NCI-H526 (cell line): ENCODE measurements at places on chromosomes 3 and 15.

GRCh38 chr3:197494366-197495058 is 61.3 kb downstream of the BDH1 start:
- no peak for DNase-seq

DNA sequence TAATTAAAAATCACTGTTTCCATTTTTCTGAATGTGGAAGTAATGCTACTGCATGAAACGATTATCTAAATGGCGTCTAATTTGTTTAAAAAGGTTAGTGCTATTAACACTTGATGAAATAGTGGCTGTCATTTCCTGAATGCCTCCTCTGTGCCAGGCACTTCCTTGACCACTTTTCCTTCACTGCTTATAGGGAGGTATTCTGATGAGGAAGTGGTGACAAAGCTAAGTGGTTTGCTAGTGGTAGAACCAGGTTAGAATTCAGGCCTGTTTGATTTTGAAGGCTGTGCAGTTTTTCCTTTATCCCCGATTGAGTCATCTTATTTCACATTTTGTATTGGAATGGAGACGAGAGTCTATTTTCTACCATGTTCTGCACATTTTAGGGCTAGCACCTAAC is 119.0 kb downstream of the USP13 start:
- DNase-seq = no peak

DNA sequence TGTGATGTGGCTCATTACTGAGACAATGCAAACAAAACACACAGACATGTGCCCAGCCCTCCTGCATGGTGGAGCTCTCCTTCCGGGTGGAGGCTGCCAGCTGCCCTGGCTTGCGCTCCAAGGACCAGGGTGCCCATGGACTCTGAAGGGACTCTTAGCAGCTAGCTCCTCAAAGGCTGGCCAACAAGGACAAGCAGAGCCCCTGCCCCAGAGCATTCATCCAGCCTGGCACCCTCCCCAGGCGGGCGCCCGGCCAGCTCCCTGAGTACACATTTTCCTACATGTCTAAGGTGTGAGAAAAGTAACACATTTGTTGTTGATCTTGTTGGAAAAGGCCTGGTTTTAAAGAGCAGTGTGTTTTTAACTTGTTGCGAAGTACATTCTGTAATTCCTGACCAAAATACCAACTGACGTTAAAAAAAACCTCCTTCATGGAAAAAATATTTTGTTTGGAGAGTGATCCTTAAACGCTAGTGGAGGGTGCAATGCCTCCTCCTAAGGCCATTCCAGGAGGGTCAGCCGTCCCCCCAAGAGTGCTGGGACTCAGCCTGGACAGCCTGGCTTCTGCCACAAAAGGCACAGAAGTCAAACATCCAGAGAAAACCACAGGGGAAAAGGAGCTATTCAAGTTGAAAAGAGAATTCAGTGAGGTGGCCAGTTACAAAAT is 86.9 kb downstream of the KLF15 start:
- no peak for DNase-seq

GRCh38 chr15:36896949-36897348 is 203.4 kb downstream of the MEIS2 start:
- DNase-seq = no peak

GRCh38 chr3:141394560-141394959 is 26.3 kb downstream of the ZBTB38 start:
- DNase-seq = no peak

DNA sequence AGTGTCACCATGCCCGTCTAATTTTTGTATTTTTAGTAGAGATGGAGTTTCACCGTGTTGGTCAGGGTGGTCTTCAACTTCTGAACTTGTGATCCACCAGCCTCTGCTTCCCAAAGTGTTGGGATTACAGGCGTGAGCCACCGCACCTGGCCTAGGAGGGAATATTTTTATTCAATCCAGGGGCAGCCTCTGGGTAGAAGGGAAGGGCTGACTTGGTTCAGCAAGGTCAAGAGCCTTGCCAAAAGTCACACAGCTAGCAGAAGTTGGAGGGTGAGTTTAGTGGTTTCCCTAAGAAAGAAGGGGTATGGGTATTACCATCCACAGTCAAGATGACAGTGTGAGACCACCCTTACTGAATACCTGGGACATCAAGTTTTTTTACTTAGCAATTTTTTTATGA is 4.9 kb upstream of the AEN start:
- no peak for DNase-seq

GRCh38 chr15:68791431-68792283 is 29.0 kb downstream of the ANP32A start:
- DNase-seq = no peak

GRCh38 chr15:39704689-39705088 is 78.0 kb downstream of the FSIP1 start:
- no peak for DNase-seq

DNA sequence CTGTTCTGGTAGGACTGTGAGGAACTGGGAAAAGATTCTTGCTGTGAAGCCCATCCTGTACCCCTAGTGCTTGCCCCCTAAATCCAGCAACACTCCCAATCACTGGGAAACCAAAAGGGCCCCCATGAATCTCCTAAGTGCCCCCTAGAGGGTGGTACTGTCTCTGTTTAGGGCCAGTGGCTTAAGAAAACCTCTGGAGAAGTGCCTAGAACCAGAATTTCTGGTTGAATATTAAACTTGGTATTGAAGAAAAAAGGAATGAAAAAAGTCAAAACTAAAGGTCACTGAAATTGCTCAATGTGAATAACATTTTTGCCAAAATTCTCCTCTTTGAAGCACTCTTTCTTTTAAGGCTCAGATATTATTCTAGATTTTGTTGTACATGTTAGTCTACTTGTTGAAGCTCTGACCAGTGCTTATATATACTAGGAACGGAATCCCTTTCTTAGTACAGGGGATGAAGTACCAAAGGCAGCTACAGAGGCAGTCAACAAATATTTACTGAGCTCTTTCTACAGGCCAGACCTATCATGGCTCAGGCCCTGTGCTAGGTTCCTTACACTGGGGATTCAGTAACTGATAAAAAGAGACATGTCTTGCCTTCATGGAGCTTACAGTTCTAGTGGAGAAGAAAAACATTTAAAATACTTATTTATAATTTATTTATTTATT is 138.8 kb downstream of the MYLK start:
- DNase-seq = no peak

- no peak for DNase-seq
These were observed 26.9 kb downstream of the MKRN2OS start for GRCh38 chr3:12518261-12519028.

DNA sequence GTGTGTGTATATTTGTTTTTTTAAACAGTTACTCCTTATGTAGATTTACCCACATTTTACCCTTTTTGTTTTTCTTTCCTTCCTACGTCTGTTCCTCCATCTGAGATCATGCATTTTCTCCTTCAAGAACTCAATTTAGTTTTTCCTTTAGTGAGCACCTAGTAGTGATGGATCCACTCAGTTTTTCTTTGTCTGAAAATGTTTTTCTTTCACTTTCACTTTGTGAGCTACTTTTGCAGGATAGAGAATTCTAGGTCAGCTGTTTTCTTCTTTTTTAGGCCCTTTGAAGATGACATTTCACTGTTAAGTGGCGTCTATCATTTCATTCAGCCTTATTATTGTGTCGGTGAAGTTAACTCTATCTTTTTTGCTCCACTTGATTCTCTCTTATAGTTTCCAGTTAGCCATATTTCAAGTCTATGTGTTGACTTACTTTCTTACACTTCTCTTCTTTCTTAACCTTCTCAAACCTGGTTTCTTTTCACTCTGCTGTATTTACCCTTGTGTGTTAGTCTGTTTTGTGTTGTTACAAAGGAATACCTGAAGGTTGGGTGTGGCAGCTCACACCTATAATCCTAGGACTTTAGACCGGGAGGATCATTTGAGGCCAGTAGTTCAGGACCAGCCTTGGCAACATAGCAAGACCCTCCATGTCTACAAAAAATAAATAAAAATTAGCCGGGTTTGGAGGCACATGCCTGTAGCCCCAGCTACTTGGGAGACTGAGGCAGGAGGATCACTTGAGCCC is 55.8 kb downstream of the PRKCI start:
- no peak for DNase-seq

DNA sequence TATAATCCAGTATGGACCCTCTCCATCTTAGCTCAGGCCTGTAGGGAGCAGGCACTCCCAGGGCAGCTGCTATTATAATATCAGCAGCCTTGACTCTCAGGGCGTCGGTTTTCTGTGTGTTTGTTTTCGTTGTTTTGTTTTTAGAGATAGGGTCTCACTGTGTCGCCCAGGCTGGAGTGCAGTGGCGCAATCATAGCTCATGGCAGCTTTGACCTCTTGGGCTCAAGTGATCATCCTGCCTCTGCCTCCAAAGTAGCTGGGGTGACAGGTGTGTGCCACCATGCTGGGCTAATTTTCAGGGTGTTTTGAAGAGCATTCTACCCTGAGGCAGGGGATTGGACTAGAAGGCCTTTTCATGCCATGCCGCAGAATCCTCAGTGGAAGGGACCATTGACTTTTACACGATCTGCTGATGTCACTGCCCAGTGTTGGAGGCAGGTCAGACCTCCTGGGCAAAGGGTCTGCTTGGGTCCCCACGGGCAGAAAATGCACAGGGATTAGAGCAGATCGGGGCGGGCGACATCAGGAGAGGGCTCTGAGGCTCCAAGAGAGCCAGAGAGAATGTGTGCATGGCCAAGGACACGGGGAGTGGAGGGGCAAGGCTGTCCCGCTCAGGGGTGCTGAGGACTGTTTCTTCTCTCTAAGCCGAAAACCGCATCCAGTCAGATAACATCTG is 7.8 kb downstream of the MELTF start:
- peak; percentile 77 for DNase-seq
